HT-29 (cell line): ENCODE measurements at places on chromosomes 2 and 18. TPM values are rescaled to one million over a fixed set of nuclear protein-coding genes. Genes with fewer than 3 reads are reported as not detected.

DNA sequence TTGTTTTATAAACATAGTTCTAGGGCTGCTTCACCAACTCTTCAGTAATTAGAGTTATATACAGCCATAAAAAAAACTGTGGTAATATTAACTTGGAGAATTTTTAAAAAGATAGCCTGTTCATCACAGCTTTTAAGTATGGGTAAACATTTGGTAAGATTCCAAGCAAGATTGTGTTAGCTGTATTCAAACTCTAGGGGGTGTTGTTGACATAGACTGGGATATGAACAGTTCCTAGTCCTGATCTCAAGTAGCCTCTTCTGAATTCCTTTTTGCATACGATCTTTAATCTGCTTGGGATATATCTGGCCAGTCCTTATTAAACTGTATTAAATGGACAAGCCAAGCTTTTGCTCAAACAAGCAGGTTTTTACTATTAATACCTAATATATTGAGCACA lies 13.4 kb downstream of the NOP58 start:
- peak; percentile 52 for DNase-seq

DNA sequence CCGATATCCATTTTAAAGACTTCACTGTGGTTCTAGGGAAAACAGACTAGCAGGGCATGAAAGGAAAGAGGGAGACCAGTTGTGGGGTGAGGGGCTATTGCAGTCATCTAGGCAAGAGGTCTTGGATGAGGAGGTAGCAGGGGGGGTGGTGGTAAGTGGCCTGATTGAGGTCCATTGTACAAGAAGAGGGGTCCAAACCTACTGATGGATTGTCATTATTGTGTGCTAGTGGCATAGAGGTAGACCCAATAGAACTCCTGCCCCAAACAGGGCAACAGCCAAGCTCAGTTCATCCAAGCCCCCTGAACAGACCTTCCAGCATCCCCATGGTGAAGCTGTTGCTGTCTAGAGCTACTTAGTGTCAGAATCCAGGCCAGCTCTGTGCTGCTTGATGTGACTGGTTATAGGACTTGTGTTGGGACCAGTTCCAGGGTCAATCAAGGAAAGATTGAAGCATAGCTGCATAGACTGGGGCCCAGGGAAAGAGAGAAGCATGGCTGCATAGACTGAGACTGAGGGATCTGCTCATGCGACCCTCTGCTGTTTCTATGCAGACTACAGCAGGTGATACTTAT lies 7.0 kb downstream of the ASAP2 start:
- no peak for DNase-seq

DNA sequence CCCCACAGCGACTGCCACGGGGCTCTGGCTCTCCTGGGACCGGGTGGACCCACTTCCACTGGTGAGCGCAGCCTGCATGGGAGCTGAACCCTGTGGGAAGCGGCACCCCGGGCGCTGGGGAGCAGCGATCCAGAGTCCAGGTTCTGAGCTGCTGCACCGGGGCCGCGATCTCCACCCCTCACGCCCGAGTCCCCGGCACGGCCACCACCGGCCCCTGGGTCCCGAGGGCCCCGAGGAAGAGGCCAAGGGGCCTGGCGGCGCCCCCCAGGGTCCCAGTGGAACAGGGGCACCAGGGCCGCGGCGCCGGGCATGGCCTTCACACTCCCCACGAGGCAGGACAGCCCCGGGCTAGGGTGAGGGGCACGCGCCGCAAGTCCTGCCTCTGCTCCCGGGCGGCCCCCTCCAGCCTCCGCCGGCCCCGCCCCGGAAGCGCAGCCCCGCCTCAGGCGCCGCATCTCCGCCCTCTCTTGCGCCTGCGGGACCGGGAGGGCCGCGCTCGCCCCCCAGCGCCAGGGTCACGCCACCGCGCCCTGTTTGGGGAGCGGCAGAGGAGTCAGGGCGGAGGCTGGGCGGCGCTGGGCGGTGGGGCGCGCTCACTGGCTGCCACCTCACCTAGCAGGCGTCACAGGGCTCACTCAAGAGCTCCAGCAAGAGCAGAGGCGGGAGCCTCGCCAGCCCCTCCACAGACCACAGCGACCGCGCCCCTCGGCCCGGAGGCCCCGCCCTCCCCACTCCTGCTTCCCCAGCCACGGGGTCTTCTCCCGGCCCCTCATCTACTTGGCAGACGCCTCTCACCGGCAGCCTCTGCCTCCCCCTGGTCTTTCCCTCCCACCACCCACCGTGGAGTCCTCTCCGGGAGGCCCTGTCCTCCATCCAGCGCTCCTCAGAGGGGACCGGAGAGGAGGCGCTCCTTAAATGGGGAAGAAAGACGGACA lies 26.8 kb downstream of the THAP4 start:
- peak; percentile 93 for DNase-seq

The CCDC102B gene
- not detected in 2 replicates for total RNA-seq

The GALNT3 gene
- 35.2 and 39.6 TPM in 2 replicates for total RNA-seq

- DNase-seq: no peak
Measured at GRCh38 chr2:12087671-12088380, 341.4 kb downstream of the LPIN1 start.

The FTCDNL1 gene
- total RNA-seq: 0.69 TPM in 1 of 2 replicates, not detected in the other

The CLEC4F gene
- not detected in 2 replicates for total RNA-seq

DNA sequence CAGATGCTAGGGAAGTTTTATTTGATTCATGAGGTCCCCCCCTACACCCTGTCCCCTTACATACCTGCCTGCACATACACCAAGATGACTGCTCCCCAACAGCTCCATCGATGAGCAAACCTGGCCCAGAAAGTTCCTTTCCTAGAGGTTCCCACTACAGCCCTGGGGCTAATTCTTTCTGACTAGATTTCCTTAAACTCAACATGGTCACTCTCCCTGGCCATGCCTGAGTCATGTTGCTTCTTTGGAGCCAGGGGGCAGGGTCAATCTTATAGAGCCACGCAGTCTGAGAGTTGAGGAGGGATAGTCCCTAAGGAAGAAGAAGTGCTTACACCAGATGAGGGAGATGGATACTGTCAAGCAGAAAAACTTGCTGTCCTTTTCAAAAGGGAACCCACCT lies 67.7 kb upstream of the GLI2 start:
- no peak for DNase-seq

DNA sequence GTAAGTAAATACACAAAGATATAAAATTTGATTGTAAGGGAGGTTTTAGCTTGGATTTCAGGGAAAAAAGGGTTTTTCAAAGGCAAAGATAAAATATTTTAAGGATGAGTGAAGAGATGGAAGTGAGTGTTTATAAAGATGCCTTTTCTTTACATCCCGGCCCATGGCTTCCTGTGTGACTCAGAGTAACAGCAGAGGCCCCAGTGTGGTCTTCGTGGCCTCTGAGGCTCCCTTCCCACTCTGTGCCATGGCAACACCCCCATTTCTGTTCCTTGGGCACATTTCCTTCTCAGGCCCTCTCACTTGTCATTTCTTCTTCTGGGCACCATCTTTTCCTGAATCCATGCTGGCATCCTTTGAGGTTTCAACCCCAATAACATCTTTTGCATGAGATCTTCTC lies 92.6 kb upstream of the TMEM18 start:
- DNase-seq: no peak

DNA sequence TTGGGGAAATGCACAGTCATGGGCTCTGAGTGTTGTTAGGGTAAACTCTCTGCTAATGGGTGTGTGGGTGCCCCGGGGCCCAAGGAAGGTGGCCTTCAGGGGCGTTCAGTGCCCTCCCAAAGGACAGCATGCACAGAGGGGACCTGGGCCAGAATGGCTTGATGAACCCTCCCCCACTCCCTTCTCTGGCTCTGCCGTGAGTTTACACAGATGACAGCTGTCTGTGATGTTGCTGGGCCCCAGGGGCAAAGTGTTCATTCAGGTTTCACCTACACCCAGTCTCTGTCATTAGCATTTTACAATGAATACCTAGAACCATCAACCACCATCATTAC lies 3.2 kb downstream of the NPPC start:
- DNase-seq: no peak

GRCh38 chr2:162175714-162176113 lies 23.7 kb upstream of the GCG start:
- DNase-seq: no peak

- peak; percentile 85 for DNase-seq
Measured at GRCh38 chr2:160652236-160652635, 158.6 kb upstream of the RBMS1 start.

- no peak for DNase-seq
Measured at GRCh38 chr2:102792568-102793208, 30.9 kb downstream of the TMEM182 start.

DNA sequence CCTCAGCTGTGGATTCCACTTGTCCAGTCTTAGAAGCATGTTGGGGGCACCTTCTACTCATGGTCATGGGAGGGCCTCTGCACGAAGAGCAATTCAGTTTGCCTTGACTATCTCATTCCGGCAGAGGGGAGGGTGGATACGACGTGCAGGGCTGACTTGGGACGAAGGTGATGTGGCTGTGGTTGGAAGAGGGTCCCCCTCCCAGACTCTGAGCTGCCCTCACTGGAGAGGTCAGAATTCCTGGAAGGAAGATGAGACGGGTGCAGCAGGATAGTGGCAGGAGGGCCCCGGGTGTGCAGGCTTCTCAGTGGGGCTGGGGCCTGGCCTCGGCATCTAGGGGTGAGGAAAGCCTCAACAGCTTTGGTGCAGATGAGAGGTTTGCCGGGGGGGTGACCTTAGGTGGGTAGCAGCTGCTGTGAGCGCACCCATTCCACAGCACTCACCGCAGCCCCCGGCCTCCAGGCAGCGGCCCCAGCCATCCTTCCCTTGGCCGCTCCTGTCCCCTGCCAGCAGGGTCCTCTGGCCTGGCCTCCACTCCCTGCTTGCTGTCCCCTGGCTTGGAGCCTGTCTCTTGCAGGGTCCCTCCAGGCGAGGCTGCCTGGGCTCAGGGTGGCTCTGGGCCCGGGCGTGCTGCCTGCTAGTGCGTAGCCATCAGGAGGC lies 3.2 kb downstream of the RNPEPL1 start:
- no peak for DNase-seq

GRCh38 chr18:80046011-80046410 lies 11.8 kb downstream of the RBFA start:
- no peak for DNase-seq
